GM12891 (cell line): ENCODE measurements at places on chromosomes 6 and 20.

- no peak for DNase-seq
These were observed 1.4 kb downstream of the RPRD1B start for GRCh38 chr20:38034961-38035360.

- peak; percentile 15 for DNase-seq
These were observed 54.5 kb downstream of the STMND1 start for GRCh38 chr6:17156112-17156921.

GRCh38 chr20:41746635-41747034 is 128.5 kb upstream of the CHD6 start:
- DNase-seq, result no peak

DNA sequence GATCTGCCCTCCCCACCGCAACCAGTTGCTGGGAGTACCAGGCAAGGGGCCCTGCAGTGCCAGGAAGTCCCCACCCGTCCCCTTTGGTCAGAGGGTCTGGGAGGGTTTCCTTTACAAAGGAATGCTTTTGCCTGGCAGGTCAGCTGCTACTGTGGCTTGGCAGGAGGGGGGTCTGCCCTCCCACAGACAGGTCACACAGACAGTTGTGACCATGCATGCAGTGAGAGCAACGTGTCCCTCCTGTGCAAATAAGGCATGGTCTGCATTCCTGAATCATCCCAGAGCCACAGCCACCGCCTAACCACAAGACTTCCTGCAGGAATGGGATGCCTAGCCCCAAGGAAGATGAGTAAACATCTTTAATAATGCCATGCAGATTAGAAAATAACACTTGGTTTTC is 439 bp upstream of the F13A1 start:
- DNase-seq, result no peak

- no peak for DNase-seq
These were observed 343.5 kb downstream of the RFPL4B start for GRCh38 chr6:112690497-112691202.

- DNase-seq, result no peak
These were observed 73.9 kb downstream of the MRAP2 start for GRCh38 chr6:84107495-84107894.
